ENCODE measurements at places on chromosomes 16 and 17.

DNA sequence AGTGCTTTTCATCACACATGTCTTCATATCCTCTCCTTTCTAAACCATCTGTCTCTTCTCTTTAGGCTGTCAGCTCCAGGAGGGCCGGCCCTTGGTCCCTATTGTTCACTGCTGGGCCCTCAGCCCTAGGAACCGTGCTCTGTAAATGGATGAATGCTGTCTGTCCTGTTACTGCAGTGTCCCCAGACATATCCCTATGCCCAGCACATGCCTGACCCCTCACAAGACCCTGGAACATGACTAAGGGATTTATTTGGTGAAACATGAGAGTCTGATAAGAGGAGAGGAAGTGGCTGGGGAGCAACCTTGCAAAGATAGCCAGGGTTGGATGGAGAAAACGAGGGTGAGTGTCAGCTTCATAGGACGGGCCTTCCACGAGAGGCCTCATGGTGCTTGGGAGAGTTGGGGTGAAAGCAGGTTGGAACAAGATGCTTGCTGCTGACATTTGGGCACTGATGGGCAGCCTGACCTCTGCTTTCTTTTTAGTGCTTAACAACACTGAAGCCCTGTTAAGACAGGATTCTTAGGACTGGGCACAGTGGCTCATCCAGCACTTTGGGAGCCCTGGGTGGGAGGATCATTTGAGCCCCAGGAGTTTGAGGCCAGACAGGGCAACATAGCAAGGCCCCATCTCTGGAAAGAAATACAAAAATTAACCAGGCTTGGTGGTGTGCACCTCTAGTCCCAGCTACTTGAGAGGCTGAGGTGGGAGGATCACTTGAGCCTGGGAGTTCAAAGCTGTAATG is 39.0 kb downstream of the ABCC1 start:
- DNase-seq, result no peak

DNA sequence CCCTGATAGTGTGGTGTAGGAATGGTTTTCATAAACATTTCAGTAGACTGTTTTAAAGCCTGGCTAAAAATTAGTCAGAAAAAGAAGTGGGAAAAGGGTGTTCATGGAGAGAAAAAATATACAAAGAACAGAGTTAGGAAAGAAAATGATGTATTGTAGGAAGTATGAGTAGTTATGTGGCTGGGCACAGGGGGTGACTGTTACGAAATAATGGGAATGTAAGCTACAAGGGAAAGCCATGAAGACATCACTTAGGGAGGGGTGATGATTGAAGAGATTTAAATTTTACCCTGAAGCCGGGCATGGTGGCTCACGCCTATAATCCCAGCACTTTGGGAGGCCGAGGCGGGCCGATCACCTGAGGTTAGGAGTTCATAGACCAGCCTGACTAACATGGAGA is 55.3 kb downstream of the NUP88 start:
- no peak for DNase-seq

DNA sequence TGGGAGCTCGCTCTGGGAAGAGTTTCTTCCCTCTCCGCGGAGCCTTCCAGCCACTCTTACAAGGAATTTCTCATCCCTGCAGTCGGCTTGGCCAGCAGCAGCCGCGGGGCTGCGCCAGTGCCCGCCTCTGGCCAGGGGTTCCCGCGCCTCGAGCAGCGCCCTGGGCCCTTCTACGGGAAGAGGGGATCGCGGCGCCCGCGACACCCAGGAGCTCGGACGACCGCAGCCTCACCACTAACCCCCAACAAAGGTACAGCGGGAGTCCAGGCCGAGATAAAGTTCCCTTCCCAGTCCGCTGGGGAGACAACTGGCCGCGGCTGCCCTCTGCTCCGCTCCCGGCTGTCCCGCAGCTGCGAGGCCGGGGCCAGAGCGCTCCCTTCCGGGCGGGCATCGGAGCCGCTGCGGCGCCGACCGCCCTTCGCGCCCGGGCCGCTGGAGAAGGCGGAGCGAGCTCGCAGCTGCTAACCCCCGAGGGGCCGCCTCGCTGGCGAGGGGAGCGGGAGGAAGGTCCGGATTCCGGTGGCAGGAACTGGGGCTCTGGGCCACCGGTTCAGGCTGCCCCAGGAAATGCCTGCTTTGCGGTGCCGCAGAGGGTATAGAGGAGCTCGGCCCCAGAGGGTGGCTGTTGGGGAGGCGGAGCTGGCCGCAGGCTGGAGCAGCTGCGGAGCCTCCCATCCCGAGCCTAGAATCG is 3.6 kb upstream of the HS3ST3B1 start:
- DNase-seq, result no peak

DNA sequence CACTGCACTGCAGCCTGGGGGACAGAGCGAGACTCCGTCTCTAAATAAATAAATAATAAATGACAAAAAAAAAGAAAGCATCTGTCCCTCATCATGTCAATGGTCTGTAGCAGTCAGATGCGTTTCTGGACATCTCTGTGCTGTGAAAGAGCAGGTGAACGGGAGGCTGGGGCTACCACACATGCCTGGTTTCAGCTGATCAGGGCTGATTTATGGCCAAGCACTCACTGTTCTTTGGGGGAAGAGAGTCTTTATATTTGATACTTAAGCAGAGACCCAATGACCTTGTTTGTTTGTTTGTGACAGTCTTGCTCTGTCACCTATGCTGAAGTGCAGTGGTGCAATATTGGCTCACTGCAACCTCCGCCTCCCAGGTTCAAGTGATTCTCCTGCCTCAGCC is 17.5 kb downstream of the KIAA0513 start:
- no peak for DNase-seq

DNA sequence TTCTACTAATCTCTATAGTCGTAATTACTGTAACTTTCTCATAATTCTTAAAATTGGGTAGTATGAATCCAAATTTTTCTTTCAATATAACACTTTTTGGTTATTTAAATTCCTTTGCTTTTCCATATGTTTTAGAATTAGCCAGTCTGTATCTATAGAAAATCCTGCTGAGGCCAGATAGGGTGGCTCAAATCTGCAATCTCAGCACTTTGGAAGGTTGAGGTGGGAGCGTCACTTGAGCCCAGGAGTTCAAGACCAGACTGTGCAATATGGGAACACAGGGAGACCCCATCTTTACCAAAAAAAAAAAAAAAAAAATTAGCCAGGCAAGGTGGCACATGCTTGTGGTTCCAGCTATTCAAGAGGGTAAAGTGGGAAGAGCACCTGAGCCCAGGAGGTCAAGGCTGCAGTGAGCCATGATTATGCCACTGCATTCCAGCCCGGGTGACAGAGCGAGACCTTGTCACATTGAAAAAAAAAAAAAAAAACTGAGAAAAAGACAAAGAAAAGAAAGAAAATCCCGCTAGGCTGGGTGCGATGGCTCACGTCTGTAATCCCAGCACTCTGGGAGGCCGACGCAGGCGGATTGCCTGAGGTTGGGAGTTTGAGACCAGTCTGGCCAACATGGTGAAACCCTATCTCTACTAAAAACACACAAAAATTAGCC is 9.3 kb downstream of the TERF2 start:
- DNase-seq, result no peak

- DNase-seq, result no peak
Measured at GRCh38 chr17:62024866-62025265, 40.2 kb downstream of the MED13 start.

- DNase-seq, result no peak
Measured at GRCh38 chr17:27858621-27859305, 34.4 kb downstream of the LYRM9 start.

- no peak for DNase-seq
Measured at GRCh38 chr16:85571813-85572619, 41.1 kb upstream of the GSE1 start.

All from NCI-H2107 (cell line).